Suppressor macrophage treated with lipopolysaccharide for 1 hour (primary cell): ENCODE measurements at places on chromosomes 5 and 9.

GRCh38 chr5:155389498-155389897 is 375.9 kb downstream of the KIF4B start:
- DNase-seq: no peak

GRCh38 chr5:56684159-56684558 is 131.2 kb upstream of the MAP3K1 start:
- DNase-seq: no peak

- no peak for DNase-seq
Measured at GRCh38 chr5:13660072-13660471, 284.4 kb downstream of the DNAH5 start.

- no peak for DNase-seq
Measured at GRCh38 chr9:95822583-95823431, 52.7 kb upstream of the ERCC6L2 start.

GRCh38 chr9:105074491-105074890 is 146.5 kb upstream of the ABCA1 start:
- no peak for DNase-seq

DNA sequence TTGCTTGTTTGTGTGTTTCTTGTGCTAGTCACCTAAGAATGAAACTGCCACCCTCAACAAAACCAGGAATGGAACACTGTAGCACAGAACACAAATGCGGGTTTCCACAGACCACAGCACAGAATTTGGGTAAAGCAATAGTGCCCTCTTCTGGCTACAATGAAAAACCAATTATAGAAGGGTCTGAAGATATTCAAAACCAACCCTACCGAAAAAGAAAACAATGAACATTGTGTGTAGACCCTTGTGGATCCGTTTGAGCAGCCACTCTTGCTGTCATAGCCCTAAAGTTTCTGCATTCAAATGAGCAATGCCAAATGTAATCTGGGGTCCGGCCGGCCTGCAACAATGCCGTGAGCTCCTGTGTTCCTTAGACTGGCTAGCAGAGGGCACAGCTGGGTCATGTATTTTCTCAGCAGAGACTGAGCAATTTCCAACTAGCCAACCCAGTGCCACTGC is 8.3 kb upstream of the ENC1 start:
- DNase-seq: peak; percentile 60

DNA sequence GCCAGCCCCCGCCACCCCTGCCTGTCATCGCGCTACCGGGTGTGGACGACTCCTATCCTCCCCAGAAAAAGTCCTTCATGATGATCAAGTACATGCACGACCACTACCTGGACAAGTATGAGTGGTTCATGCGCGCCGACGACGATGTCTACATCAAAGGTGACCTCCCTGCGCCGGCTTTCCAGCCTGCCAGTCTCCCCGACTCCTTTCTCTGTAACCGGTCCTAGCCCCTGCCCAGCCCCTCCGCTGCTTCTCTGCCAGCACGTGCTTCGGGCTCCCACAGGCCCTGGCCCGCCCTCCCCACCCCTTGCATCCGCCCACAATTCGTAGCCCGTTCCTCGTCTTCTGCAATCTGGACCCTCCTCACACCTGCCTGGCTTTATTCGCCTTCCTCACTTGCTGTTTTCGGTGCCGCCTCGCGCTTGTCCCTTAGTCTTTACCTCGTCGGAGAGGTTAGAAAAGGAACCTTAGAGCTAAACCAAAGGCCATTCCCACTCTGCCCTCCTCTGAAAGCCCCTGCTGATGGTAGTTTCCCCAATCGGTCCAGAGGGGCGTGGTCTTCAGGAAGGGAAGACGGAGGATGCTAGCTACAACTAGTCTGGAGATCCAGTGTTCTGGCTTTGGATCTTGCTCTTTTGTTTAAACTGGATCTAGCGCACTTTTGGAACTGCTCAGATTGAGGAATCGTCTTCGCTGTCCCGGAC is 1.4 kb downstream of the CHSY3 start:
- peak; percentile 34 for DNase-seq

- no peak for DNase-seq
Measured at GRCh38 chr5:13921578-13921977, 22.9 kb downstream of the DNAH5 start.

- no peak for DNase-seq
Measured at GRCh38 chr9:19116107-19116790, 11.0 kb downstream of the PLIN2 start.

DNA sequence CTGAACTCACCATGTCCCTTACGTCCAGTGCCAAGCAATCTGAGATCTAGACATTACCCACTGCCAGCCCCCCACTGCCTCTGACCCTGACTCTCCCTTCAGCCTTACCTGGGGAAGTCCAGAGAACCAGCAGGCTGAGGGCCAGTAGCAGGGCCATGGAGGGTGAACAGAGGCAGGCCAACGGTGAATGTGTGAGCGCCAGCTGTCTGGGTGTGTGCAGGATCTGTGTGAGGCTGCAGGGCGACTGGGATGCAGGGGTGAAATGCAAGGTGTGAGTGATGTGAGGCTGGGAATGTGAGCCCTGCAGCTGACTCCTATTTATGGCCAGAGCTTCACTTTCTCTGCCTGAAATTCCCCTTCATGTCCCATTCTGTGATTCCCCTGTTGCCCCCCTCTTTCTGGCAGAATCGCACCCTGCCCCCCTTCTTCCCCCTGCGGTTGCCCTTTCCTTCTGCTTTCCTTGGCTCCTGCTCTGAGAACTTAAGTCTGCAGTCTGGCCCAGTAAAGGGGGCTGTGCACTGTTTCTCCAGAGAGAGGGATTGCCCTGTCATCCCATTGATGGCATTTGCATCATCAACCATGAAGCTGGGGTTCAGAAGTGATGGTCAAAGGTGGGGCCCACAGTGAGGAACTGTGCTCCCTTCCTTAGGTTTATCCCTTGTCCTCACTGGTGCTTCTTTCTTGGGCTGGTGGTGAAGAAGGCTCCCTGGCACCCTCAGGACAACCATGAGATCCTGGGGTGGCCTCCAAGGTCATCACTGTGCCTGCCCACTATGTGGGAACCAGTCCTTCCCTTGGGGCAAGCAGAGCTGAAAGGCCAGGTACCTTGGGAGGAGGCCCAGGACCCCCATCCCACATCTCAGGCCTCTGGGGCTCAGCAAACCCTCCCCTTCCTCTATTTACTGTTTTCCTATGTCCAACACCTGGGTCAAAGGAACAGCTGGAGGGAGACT is at the start of gene CCL19:
TSS of gene CCL19 (minus strand) at position 294 of the 953 bp plus-strand sequence. CDS start at position 157, 137 bp downstream.
- DNase-seq: peak; percentile 83

GRCh38 chr5:76867827-76868693 is 18.2 kb downstream of the S100Z start:
- peak; percentile 84 for DNase-seq

GRCh38 chr5:58985759-58986158 is 402.9 kb downstream of the RAB3C start:
- DNase-seq: no peak

GRCh38 chr9:134252084-134252830 is 74.0 kb upstream of the RXRA start:
- no peak for DNase-seq

GRCh38 chr5:55364537-55365055 is 56.8 kb downstream of the MTREX start:
- no peak for DNase-seq

DNA sequence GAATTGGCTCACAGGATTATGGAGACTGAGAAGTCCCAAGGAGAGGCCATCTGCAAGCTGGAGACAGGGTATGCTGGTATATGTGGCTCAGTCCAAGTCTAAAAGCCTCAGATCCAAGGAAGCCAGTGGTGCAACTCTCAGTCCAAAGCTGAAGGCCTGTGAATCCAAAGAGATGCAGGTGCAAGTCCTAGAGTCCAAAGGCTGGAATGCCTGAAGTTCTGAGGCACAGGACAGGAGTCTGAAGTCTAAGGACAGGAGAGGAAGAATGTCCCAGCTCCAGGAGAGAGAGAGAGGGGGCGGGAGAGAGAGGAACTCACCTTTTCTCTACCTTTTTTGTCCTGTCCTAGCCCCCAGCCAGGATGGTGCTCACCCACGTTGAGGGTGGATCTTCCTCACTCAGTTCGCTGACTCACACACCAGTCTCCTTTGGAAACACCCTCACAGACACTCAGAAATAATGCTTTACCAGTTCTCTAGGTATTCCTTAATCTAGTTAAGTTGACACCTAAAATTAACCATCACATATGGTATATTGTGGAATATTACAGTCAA is 49.6 kb downstream of the KCNN2 start:
- DNase-seq: no peak

DNA sequence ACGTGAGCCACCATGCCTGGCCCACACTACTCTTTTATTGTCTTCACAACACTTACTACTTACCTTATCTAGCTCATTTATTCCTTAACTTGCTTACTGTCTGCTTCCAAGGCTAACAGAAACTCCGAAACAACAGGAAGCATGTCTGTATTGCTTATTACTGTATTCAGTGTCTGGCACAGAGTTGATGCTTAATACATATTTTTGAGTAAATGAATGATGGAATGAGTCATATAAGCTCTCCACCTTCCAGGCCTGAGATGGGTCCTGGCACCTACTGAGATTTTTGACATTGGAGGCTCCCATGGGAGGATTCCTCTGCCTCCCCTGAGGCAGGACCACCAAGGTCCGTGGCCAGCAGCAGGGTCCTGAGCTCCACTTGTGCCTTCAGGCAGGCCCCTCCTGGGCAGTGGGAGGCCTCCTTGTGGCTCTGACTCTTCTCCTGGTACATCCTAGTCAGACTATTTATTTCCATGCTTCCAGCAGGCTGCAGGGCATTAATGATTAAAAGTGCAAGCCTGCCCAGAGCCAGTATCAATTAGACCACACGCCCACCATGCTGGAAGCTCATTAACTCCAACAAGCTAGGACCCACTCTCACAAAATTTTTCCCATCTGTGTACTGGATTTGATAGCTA is 76.5 kb upstream of the CTNNA1 start:
- DNase-seq: no peak

DNA sequence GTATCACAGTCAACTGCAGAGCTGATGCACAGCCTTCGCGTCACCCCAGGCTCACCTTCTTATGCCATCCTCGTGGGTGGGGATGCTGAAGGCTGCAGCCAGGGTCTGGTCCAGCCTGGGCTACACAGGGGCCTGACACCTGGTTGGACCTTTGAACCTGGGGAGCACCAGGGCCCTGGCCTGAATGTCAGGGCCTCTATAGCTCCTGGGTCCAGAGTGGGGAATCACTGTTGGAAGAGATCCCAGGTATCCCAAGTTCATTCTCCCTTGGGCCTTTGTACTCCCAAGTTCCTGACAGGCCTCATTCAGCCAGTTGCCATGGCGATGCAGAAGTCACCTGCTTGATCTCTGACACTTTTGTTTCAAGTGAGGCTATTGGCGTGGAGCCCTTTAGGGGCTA is 43.8 kb downstream of the ZNF618 start:
- no peak for DNase-seq

DNA sequence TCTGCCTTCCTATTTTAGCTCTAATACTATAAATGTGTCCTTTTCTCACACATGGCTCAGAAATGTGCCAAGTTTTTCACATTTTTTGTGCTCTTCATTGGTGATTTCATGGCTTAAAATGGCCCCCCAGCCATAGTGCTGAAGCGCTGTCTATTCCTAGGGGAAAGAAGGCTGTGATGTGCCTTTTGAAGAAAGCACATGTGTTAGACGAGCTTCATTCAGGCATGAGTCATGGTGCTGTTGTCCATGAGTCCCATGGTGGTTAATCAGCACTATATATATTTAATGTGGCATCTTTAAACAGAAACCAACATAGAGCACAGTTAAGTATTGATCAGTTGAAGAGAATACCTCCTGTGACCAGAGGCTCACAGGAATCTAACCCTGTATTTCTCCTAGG is 55.8 kb downstream of the PDE8B start:
- peak; percentile 52 for DNase-seq

DNA sequence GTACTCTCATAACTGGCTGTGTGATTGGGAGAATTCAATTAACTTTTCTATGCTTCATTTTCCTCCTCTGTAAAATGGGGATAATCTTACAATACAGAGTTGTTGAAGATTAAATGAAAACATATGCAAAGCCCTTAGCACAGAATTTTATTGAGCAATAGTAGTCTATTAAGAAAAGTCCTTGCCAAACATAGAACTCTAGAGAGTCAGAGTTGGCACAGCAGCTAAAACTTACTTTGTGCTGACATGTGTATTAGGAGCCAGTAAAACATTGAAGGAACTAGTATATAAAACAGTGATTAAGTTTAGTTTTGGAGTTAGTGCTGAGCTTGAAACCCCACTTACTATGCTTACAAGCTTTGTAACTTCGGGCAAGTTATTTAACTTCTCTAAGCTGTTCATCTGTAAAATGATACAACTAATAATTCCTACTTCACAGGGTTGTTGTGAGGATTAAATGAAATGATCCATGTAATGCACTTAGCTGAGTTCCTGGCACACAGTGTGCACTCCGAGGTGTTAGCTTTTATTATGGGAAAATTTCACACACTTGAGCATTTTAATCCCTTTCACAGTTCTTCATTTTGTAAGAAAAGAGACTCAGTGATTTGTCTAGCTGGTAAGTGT is 20.0 kb upstream of the GRIN3A start:
- DNase-seq: no peak

DNA sequence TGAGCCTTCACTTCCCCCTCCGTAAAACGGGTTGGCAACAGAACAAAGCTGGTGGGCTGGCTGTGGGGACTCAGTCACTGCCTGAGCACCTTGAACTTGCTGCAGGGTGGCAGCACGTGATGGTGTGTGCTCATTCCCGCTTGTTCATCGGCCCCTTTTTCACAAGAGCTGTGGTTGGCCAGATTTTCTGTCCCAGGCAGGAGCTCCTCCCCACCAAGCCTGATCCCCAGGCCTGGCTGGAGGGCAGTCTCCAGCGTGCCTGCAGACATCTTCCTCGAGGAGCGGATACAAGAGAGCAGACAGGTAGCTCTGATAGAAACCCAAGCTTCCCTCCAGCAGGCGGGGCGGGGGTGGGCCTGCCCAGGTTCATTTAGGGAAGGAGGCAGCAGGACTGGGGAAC is 61.9 kb upstream of the ORM1 start:
- no peak for DNase-seq

DNA sequence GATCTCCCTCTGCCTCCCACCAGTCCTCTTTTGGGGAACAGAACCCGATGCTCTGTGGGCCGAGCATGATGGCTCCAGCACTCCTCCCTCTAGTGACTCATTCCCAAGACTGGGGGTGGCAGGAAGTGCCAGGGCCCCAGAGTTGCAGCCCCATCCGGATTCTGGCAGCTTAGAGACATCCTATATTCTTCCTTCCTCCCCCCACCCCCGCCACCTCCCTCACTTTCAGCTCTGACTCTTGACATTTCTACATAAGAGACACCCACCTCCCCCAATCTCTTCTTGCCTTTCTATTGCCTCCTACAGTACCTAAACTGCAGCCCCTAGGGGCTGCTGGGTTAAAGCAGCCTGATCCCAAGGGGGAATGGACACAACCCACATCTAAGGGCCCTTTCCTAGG is 47.1 kb upstream of the MATR3 start:
- DNase-seq: peak; percentile 93

- no peak for DNase-seq
Measured at GRCh38 chr9:136059321-136059791, 35.7 kb downstream of the NACC2 start.

GRCh38 chr5:150045549-150045948 is 40.8 kb downstream of the CSF1R start:
- DNase-seq: no peak
